Diencephalon (tissue), 1 donor: ENCODE measurements at places on chromosomes 7 and 10. TPM values are rescaled to one million over a fixed set of nuclear protein-coding genes. Genes with fewer than 3 reads are reported as not detected.

HDAC9 gene
- total RNA-seq = 68.3 TPM

CACNB2 gene
- 35.3 TPM for total RNA-seq

GBF1 gene
- 31.8 TPM for total RNA-seq

NPY4R2 gene
- total RNA-seq = 1.6 TPM

SYPL1 gene
- total RNA-seq = 21.9 TPM

GIMAP4 gene
- total RNA-seq = 10.8 TPM

ADD3 gene
- 197 TPM for total RNA-seq

GPR15LG gene
- not detected for total RNA-seq

TMEM140 gene
- total RNA-seq = 0.92 TPM
